WTC11 (cell line): ENCODE measurements at places on chromosomes 12 and 14. TPM values are rescaled to one million over a fixed set of nuclear protein-coding genes. Genes with fewer than 3 reads are reported as not detected.

The MEG3 gene
- 338 to 534 TPM (median 517 TPM) in 3 replicates for total RNA-seq

The POTEG gene
- total RNA-seq = not detected in 3 replicates

The COPZ1 gene
- 98.2 to 116 TPM (median 115 TPM) in 3 replicates for total RNA-seq

The NINJ2 gene
- 0.41 to 0.73 TPM (median 0.42 TPM) in 3 replicates for total RNA-seq

The RASSF9 gene
- 0.25 to 0.33 TPM (median 0.30 TPM) in 3 replicates for total RNA-seq

The GPHN gene
- 16.0 to 19.8 TPM (median 18.1 TPM) in 3 replicates for total RNA-seq

The B4GALNT1 gene
- total RNA-seq = 0.46 to 1.2 TPM (median 1.2 TPM) in 3 replicates

GRCh38 chr12:111792155-111792855 lies 25.6 kb downstream of the ALDH2 start:
- H3K4me1 ChIP-seq = no peaks in the 10 kb centered on the region
- DNase-seq = no peak
- H3K36me3 ChIP-seq = peaks cover 16% of the 10 kb centered on the region
- 0 out of 2 replicates have a peak overlapping the region, but pooled peaks have one; percentile 15 for H3K27ac ChIP-seq
- no peaks in the 10 kb centered on the region for H3K27me3 ChIP-seq

DNA sequence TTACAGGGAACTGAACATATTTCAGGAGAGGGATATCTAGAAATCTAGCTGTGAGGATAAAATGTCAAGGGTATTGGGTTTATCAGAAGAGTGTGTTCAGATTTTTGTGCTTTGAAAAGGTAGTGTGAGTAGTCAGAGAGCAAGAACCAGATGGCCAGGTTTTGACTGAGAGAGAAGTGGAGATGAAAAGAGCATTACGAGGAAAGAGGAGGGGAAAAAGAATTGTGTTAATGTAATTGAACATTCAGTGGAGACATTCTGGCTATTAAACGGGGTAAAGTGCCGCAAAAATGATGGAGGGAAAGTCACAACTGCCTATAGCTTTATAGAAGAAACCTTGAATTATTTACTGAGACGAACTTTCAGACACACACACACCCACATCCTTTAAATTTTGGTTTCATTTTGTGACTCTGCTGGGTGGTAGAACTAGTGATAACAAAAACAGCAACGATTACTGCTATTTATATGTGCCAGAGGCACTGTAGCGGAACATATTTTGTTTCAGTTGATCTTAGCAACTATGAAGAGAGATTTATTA lies 213.6 kb downstream of the ERC1 start:
- H3K27me3 ChIP-seq = no peaks in the 10 kb centered on the region
- H3K36me3 ChIP-seq = peaks cover 4% of the 10 kb centered on the region
- peaks cover 17% of the 10 kb centered on the region for H3K4me1 ChIP-seq

DNA sequence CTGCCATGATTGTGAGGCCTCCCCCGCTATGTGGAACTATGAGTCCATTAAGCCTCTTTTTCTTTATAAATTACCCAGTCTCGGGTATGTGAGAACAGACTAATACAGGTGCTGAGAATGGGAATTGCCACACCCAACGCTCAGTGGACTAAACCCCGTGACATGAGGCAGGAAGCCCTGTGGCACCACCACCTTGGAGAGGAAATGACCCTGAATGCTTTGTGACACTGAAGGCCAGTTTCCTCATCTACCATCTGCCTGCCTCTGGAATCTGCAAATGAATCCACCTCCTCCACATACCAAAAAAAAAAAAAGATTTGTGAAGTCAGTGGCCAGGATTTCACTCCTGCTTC lies 41.6 kb downstream of the NT5DC3 start:
- DNase-seq = no peak
- H3K27ac ChIP-seq = no peak overlapping the region
- H3K4me3 ChIP-seq = no peak overlapping the region
- H3K27me3 ChIP-seq = no peaks in the 10 kb centered on the region; the same call in 1 of the 2 replicates

DNA sequence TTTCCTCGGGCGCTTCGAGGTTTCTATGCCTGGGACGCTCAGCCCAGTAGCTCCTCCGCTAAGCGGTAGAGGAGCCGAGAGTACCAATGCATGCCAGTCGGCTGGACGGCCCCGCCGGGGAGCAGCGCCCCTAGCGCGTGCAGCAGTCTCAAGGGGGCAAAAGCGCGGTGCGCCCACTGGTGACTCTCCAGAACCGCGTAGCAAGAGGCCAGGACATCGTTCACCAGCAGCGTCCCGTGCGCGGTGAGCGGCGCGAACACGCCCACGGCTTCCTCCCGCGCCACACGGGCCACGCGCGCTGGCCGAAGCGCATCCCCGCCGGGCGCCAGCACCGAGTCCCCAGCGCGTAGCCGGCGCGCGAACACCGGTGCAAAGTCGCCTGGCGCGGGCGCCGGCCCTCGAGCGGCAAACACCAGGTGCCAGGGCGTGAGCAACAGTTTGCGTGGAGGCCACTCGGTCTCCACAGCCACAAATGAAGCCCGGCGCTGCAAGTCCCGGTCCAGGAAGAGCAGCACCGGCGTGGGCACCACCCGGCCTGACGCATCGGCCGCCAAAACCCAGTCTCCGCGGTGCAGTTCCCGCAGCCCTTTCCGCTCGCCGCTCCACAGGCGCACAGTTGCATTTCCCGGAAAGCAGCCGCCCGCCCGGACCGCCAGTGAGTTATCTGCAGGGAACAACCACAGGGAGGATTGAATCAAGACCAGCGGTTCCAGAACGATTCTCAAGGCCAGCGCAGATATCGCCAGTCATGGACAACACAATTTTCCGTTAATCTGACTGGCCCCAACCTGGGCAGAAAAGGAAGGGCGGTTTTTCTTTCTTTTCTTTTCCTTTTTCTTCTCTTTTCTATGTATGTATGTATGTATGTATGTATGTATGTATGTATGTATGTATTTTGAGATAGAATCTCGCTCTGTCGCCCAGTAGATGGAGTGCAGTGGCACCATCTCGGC lies 4.5 kb downstream of the DHH start:
- H3K4me3 ChIP-seq = peak overlapping the region; percentile 61
- peaks cover 100% of the 10 kb centered on the region for H3K27me3 ChIP-seq
- DNase-seq = peak; percentile 53
- peaks cover 50% of the 10 kb centered on the region for H3K4me1 ChIP-seq
- H3K36me3 ChIP-seq = no peaks in the 10 kb centered on the region
- no peak overlapping the region for H3K27ac ChIP-seq

GRCh38 chr14:66959437-66960050 lies 229.7 kb upstream of the GARIN2 start:
- no peak overlapping the region for H3K4me3 ChIP-seq
- DNase-seq = no peak
- H3K36me3 ChIP-seq = peaks cover 35% of the 10 kb centered on the region

GRCh38 chr14:50521912-50522341 lies 10.4 kb downstream of the MAP4K5 start:
- H3K27me3 ChIP-seq = no peaks in the 10 kb centered on the region
- DNase-seq = no peak
- H3K36me3 ChIP-seq = no peaks in the 10 kb centered on the region
- H3K4me3 ChIP-seq = no peak overlapping the region
- no peak overlapping the region for H3K27ac ChIP-seq
- H3K4me1 ChIP-seq = peaks cover 21% of the 10 kb centered on the region

DNA sequence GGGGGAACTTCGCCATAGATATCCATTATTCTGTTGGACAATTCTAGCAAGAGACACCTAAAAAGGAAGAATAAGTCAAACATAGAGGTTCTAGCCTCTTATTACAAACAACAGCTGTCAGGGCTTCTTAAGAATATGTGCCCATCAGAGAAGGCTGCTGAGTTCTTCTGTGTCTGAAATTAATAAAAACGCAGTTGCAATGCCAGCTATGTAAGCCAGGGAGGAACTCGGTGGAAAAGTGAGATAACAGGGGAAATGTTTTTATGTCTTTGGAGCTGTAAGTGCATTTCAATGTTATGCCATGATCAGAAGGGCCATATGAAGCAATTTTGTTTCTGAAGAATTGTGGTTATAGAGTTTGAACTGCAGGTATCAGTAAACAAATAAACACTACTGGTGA lies 95.0 kb downstream of the SYT1 start:
- no peaks in the 10 kb centered on the region for H3K4me1 ChIP-seq
- H3K27ac ChIP-seq = no peak overlapping the region
- DNase-seq = no peak
- H3K4me3 ChIP-seq = no peak overlapping the region
- peaks cover 12% of the 10 kb centered on the region for H3K36me3 ChIP-seq
- no peaks in the 10 kb centered on the region for H3K27me3 ChIP-seq

- DNase-seq = no peak
- H3K27ac ChIP-seq = no peak overlapping the region
- H3K27me3 ChIP-seq = no peaks in the 10 kb centered on the region
- no peaks in the 10 kb centered on the region for H3K4me1 ChIP-seq
- H3K4me3 ChIP-seq = no peak overlapping the region
- no peaks in the 10 kb centered on the region for H3K36me3 ChIP-seq
Measured at GRCh38 chr12:130764073-130764472, 48.0 kb upstream of the RIMBP2 start.

GRCh38 chr14:36508418-36509068 lies 11.5 kb downstream of the NKX2-1 start:
- H3K36me3 ChIP-seq = no peaks in the 10 kb centered on the region; the same call in 1 of the 2 replicates
- DNase-seq = peak; percentile 58
- peaks cover 67% of the 10 kb centered on the region for H3K4me1 ChIP-seq

DNA sequence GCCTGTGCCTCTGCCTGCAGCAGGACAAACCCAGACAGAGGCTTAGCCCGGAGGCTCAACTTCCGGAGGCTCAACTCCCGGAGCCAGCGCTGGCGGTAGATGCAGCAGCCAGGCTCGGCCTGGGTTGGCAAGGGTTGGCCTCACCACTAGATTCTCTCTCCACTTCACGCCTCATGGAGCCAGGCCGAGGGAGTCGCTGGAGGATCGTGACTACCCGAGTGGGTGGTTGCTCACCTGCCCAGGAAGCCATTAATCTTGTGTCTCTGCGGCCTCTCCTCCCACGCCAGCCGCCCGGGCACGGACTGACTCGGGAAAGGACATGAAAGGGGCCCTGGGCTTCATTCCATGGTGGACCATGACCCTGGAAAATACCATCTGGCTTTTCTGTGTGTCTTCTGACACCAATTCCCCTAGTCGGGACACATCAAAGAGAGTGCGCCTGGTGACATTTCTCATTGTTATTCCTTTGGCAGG lies 20.8 kb downstream of the ESRRB start:
- H3K4me1 ChIP-seq = no peaks in the 10 kb centered on the region
- no peaks in the 10 kb centered on the region for H3K36me3 ChIP-seq
- H3K27me3 ChIP-seq = no peaks in the 10 kb centered on the region
- H3K4me3 ChIP-seq = no peak overlapping the region
- no peak overlapping the region for H3K27ac ChIP-seq

DNA sequence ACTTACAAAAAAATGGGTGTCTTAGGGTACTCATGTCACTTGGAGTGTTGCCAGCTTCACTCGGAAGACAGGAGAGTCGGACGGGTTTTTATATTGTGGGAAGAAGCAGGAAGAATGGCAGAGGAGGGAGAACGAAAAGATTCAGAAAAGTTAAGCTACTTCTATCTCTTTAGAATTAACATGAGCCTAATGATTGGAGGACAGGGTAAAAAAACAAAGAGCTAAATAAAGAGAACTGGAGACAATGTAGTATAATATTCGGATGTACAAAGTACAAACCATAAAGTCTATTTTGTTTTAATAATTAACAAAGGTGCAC lies 43.9 kb downstream of the EFCAB11 start:
- peak overlapping the region; percentile 43 for H3K27ac ChIP-seq
- no peak for DNase-seq
- no peaks in the 10 kb centered on the region; the same call in 1 of the 2 replicates for H3K36me3 ChIP-seq
- H3K4me3 ChIP-seq = peak overlapping the region; percentile 19
- no peaks in the 10 kb centered on the region; the same call in 1 of the 2 replicates for H3K27me3 ChIP-seq

DNA sequence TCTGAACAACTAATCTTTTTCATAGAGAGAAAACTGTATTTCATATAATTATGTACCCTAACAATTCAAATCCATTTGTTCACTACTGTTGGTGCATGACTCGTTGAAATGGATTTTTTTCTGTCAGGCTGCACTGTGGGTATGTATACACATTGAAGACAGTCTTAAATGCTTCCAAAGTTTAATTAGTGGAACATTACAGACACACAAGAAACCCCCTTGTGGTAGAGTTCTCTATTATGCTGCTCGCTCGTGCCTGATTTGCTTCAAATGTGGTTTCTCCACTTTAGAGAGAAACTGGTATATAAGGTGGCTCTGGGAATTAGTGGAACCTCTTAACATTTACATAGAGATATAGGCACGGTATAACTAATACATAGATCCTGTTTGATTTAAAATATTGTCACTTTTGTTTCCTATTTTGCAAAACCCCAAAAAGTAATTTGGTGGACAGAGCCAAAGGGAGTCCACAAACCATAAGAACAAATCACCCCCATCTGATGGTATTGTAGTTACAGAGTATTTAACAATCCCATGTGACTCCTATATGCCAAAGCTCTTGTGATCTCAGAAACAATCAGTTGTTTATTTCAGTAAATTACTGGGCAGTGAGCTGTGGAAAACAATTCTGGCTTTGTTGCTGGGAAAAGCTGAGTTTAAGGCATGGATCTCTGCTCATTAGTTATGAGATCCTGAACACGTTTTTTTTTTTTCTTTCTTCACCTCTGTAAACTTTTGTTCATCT lies 159.5 kb downstream of the BRMS1L start:
- no peak overlapping the region for H3K4me3 ChIP-seq
- DNase-seq = no peak
- H3K36me3 ChIP-seq = no peaks in the 10 kb centered on the region
- no peaks in the 10 kb centered on the region for H3K4me1 ChIP-seq

DNA sequence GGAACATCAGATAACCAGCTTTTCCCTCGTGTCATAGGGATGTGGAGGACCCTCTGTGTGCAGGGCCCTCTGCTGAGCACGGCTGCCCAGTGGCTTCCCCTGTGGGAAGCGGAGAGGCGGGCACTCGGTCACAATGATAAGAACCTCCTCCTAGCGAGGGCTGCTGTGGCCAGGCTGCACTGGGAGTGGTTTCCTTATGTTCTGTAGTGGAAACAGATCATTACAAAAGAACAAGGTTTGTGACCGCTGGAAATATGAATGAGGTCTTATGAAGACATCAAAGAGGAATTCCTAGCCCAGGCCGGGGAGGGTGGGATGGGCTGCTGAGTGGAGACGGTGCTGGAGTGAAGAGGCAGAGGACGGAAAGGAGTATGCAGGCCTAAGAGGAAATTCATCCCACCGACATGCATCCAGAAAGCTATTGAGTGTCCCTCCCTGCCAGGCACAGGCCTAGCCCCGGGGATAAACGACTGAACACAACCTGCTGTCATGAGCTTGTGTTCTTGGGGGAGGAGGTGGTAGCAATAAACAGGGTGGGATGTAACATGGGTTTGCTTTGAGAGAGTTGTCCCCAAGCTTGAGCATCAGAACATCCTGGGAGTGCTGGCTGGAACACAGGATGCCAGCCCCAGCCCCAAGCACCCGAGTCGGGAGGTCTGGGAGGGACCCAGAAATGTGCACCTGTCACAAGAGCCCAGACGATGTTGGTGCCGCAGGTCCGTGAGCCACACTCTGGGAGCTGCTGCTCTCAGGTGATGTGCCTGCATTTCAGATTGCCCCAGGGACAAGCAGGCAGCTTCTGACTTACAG lies 37.5 kb downstream of the FZD10 start:
- no peaks in the 10 kb centered on the region for H3K4me1 ChIP-seq
- no peak overlapping the region for H3K27ac ChIP-seq
- no peak overlapping the region for H3K4me3 ChIP-seq
